ENCODE measurements at places on chromosomes 2 and 18.

- peak; percentile 26 for DNase-seq
These were observed 1.9 kb upstream of the SOX11 start for GRCh38 chr2:5690286-5690685.

DNA sequence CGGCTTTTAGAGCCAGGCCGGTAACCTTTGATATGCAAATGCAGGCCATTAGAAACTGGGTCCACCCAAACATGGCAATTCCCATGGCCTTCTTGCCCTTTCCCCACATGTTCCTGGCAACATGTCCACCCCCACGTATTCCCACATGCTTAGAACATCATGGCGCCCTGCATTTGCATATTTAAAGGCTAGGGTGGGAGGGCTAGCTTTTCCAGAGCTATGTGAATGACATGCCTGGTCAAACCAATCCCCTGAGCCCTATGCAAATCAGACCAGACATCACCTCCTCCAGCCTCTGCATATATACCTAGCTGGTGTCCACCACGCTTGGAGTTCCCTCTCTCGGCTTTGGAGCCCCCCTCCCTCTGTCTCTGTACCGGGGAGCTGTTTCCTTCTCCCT lies 481.9 kb downstream of the CDH2 start:
- DNase-seq, result no peak

DNA sequence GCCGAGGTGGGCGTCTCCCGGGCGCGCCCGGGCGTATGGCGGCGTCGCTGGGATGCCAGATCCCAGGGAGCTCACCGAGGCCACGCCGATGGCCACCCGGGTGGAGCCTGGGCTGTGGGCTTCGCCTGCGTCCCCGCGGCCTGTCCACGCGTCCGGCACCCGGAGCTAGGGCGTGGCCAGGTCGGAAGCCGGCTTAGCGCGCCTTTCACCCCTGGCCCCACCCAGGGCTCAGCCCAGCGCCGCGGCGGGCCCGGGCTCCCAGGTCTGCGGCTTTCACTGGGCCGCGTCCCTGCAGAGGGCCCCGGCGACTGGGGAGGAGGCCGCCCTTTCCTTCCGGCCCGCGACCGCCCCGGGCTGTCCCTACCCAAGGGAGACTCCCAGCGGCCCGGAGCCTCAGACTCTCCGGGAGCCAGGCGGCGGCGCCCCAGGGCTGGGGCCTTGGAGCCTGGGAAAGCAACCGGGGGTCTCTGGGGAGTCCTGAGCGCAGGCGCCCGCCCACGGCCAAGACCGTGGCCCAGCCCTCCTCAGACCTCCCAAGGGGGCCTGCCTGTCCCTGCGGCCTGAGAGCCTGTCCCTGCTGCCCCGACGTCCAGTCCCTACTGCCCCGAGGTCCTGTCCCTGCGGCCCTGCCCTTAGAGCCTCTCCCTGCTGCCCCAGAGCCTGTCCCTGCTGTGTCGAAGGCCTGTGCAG lies 36.3 kb upstream of the ITM2C start:
- DNase-seq, result no peak

GRCh38 chr2:141105763-141106162 lies 1025.1 kb downstream of the LRP1B start:
- no peak for DNase-seq

DNA sequence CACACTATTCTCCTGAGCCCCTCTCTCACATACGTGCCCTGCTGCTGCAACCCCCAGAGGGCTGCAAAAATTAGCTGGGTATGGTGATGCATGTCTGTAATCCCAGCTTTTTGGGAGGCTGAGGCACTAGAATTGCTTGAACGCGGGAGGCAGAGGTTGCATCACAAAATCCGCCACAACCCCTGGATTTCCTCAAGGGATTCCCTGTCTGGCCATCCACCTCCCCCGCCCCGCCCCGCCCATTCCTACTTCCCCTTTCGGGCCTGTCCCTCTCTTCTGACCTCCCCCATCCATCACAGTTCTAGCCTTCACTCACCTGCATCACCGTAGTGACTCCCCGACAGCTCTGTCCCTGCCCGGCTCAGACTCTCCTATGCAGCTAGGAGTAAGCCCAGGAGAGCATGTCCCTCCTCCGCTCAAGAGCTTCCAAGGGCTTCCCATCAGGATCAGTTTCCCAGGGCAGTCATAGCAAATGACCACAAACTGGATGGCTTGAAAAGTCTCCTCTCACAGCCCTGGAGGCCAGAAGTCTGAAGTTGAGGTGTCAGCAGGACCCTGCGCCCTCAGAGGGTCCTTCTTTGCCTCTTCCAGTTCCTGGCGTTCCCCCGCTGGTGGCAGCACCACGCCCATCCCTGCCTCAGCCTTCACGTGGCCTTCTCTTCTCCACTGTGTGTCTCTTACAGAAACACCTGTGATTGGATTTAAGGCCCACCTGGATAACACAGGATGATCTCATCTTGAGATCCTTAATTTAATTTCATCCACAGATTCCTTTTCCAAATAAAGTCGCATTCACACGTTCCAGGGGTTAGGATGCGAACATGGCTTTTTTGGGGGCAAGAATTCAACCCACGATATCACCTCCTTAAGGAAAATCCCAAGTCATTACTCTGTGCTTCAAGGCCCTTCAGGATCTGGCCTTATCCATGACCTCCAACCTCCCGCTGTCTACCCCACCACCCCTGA lies 58.5 kb downstream of the HS1BP3 start:
- no peak for DNase-seq

- no peak for DNase-seq
These were observed 151.1 kb upstream of the MSH6 start for GRCh38 chr2:47631792-47632398.

DNA sequence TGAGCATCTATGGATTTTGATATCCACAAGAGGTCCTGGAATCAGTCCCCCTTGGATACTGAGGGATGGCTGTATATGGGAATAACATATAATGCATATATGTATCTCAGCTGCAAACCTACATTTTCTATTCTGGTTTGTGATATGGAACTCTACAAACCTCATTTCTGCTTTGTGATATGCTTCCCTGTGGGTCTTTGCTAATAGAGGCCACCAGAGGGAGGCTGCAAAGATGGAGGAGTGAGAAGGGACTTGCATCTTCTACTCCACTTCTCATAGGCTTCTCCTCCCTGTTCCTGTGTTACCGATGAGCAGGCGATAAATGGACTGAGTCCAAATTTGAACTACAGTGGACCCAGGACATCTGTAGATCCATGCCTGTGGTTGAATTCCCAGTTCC lies 37.8 kb downstream of the ARID5A start:
- no peak for DNase-seq

DNA sequence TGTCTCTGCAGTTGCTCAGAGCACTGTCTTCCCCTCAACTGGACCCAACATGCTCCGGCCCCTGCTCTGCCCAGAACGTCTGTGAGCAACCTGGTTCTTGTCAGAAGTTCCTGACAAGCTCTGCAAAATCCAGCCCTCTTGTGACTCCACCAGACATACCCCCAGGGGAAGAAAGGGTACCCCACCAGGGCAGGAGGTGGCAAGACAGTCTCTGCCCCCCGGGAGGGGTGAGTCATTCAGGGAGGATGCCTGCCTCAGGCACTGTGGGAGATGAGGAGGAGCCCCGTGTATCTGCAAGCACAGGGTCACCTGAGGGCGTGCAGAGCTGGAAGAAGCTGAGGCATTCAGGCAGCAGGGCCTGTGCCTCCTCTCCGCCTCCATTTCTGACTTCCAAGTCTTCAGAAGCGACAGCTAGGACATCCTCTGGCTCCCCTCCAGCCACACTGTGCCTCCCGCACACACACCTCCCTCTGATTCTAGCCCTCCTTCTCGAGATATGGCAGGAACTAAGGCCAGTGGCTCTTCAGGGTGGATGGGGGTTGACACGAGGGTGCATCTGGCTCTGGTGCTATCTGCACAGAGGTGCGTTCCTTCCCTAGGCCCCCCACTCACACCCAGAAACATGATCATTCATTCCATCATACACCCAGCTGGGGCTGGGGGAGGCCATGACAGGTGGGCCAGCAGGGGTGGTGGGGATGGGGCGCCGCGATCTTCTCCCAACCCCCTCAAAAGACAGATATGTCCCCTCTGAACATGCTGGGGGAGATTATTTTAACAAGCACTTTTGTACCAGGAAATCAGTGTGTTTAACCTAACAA lies 222.2 kb downstream of the CYP26B1 start:
- DNase-seq, result no peak

- no peak for DNase-seq
These were observed 39.0 kb downstream of the MBP start for GRCh38 chr18:77093586-77093985.

GRCh38 chr18:74203811-74204210 lies 55.5 kb downstream of the TIMM21 start:
- no peak for DNase-seq

DNA sequence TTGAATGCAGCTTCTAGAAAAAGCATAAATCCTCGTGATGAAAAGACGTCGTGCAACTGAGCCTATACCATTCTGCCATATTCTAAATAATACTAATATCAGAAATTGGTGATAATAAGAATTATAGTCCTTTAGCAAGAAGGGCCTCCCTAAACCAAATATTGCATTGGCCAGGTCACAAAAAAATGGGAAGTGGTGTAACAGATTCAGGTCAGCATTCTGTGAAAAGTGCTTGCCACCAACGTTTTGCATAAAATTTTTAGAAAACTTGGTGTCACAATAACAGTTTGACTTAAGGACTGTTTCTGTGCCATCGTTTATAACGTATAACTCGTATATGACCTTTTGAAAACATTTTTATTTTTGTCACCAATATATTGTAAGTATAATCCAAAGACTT lies 603.6 kb downstream of the CPS1 start:
- DNase-seq, result no peak

DNA sequence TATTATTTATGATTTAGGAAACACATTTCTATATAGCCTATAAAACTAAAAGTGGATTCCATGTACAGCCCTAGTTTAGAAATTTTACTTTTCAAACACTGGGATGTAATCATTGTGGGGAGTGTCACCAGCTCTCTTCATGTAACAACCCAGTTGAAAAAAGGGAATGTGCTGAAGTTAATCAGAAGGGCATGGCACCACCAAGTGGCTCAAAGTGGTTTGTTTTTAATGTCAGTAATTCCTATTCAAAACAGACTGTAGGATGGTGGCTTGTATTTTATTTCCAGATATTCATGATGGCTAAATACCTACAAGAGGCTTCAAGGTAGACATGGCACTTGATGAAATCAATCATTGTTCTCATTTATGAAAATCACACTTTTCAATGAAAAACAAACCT lies 58.1 kb upstream of the TMEM182 start:
- DNase-seq, result no peak

DNA sequence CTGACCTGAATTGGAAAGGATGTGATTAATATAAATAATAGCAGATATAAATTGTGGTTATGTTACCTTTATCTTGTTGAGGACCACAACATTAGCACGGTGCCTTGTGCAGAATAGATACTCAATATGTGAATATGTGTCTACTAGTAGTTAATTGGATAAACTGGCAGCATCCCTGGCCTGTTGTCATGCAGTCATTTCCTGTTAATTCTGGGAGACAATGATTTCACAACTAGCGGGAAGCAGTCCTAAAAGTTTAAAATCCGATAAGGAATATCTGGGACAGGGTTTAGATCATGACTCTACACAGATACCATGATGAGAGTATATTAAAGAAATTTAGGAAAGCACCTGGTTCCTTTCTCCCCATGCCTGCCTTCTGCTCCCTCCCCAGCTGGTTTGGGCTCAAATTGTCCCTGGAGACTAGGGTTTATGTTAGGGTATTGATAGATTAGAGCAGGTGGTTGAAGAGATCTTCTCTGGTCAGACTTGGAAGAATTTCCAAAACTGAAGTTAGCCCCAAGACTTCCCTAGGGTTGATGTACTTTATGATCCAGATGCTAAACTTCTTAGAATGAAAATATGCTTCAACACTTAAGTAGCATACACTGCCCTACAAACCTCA lies 32.8 kb downstream of the CYBRD1 start:
- DNase-seq, result no peak

GRCh38 chr2:12330916-12331315 lies 385.8 kb upstream of the TRIB2 start:
- DNase-seq, result no peak

DNA sequence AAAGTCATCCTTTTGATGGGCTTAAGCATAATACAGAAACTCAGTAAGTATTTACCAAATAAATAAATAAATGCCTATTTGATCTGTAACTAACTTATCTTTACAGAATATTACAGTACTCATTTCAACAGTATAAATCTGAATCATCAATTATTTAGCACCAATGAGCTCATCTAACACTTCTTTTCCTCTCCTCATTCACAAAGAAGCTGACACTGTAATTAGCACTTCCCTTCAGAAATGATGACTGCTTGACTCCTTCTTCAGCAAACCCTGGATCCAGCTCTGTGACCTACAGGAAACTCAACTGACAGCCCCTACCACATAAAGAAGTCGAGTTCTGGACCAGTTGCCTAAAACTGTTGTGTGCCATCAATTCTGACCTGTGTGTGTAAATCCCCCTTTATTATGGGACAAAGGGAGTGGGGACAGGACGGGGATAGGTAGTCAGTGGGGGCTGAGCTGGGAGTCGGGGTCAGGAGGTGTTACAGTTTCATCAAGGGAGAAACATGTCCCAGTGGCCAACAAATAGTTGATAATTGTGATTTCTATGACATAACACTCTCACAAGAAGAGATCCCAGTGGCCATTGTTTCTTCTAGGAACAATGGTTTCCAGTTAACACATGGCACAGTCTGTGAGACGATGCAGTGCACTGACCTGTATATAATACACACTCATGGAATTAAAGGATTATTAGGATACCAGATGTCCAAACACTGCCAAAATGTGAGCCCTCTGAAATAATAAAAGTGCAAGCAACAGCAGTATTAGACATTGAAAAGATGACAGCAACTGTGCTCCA lies 68.7 kb downstream of the STK39 start:
- no peak for DNase-seq

DNA sequence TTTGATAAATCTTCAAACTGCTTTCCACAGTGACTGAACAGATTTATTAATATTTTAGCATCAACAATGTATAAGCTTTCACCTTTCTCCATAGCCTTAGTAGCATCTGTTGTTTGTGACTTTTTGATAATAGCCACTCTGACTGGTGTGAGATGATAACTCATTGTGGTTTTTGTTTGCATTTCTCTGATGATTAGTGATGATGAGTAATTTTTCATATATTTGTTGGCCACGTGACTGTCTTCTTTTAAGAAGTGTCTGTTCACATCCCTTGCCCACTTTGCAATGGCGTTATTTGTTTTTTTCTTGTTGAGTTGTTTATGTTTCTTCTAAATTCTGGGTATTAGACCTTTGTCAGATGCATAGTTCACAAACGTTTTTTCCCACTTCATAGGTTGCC lies 952.9 kb downstream of the TRIB2 start:
- no peak for DNase-seq

- DNase-seq, result no peak
These were observed 260.8 kb downstream of the CD226 start for GRCh38 chr18:69686861-69687260.

GRCh38 chr2:241935774-241936173 lies 66.2 kb downstream of the RTP5 start:
- DNase-seq, result no peak

DNA sequence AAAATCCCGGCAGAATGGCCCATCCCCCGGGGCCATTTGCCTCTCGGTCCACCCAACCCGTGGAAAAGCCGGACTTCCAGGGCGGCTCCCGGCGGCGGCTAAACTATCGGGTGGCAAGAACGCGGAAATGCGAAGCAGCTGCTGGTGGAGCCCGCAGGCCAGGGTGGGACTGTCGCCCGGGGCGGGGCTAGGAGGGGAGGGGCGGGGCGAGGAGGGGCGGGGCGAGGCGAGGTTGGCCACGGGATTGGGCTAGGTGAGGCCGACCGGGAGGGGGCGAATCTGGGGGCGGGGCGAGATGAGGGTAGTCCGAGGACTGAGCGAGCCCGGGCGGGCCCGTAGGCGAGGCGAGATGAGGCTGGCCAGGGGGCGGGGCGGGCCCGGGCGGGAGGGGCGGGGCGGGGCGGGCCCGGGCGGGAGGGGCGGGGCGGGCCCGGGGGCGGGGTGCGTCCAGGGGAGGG lies 315 bp upstream of the SLC66A3 start:
- peak; percentile 93 for DNase-seq

All from hindlimb muscle (tissue), 1 donor.